ENCODE measurements at places on chromosomes 16 and 17. TPM values are rescaled to one million over a fixed set of nuclear protein-coding genes. Genes with fewer than 3 reads are reported as not detected.

DNA sequence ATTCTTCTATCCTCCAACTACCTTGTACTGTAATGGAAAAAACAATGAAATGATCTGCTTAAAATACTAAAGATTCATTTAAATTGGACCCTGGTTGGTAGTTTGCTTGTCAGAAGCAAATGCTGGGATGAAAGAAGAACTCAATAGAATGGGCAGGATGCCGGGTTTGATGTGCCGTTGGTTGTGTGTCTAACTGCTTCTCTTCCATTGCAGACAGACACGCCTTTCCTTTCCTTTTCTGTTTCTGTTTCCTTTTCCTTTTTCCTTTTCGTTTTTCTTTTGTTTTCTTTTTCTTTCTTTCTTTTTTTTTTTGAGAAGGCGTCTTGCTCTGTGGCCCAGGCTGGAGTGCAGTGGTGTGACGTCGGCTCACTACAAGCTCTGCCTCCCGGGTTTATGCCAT is 64.6 kb downstream of the PLCG2 start:
- DNase-seq, result no peak

- no peak for DNase-seq
Observed at GRCh38 chr17:61235827-61236197, 163.8 kb upstream of the TBX2 start.

- DNase-seq, result no peak
Observed at GRCh38 chr17:6361733-6362132, 73.2 kb downstream of the AIPL1 start.

DNA sequence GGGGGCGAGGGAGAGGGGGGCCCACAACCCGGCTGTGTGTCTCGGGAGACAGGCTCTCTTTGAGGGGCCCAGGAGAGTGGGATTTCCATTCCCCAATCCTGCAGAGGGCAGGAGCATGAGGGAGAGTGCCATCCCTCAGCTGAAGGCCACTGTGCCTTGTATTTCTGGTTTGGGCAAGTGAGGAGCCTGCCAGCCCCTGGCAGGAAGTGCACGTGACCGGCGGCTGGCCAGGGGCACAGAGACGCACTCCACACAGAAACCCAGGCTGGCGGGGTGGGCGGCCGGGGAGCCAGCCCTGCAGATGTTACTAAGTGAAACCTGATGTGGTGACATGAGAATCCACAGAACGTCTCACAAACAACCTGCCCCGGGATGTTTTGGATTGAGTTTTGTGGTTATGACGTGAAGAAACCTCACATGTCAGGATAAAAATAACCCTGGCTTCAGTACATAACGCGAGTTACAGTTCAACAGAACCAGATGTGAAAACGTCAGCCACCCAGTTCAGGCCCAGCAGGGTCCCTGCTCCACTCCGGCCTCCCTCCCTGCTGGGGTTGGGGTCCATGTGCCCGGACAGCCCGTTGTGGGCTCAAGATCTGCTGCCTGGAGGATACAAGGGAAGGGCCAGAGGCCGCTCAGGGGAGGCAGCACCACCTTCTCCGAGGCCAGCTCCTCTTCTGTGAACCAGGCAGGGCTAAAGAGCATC is 51.7 kb upstream of the MTSS2 start:
- peak; percentile 10 for DNase-seq

FBXO39 gene
- total RNA-seq, result 0.17 TPM

All from T-helper 17 cell (primary cell).